Stimulated activated naive CD4-positive, alpha-beta T cell (primary cell): ENCODE measurements at places on chromosomes 13 and 19.

DNA sequence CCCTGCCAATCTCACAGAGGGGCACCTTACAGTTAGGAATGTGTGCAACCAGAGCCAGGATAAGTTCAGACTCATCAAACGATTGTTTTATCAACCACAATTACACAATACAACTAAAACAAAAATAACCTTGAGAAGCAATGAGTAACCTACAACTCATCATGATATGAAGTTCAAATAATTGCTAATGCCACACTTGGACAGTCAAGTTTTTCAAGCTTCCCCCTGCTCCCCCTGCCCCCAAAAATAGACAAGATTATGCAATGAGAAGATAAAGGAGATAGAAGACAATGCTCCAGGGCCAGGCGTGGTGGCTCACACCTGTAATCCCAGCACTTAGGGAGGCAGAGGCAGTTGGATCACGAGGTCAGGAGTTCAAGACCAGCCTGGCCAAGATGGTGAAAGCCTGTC is 13.6 kb upstream of the KPNA3 start:
- no peak for DNase-seq

GRCh38 chr13:114164053-114164452 is 15.0 kb upstream of the CFAP97D2 start:
- no peak for DNase-seq

DNA sequence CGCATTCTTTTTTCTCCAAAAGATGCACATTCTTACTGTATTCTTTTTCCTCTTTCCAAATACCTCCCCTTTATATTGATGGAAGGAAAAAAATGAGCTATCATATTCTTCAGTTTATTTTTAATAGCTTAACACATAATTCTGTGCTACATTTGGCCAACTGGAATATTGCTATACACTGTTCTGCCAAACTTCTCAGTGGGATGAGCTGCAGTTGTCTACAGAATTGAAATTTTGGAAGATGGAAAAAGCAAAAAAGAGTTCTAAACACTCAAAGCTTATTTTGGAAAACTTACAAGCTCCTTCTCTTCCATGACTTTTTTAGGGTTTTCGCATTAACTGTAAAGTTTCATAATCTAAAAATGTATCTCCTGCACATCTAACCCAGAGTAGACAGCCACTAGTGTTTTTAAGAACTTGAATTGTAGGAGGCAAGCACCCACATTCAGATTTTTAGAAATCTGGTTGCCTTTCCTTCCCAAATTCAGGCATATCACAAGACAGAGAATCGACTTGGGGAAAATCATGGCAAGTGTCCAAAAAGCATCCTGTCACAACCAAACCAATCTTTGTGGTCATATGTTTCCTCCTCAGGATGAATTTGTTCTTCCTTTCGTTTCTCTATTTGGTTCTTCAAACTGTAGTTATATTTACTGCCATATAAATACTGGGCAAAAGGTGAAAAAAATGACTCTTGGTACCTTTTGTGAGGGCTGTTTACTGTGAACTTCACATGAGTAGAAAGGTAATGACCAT is 111.4 kb upstream of the FRY start:
- no peak for DNase-seq

GRCh38 chr13:75013818-75014217 is 468.2 kb downstream of the TBC1D4 start:
- no peak for DNase-seq

GRCh38 chr19:2653710-2654707 is 48.5 kb downstream of the GNG7 start:
- no peak for DNase-seq

DNA sequence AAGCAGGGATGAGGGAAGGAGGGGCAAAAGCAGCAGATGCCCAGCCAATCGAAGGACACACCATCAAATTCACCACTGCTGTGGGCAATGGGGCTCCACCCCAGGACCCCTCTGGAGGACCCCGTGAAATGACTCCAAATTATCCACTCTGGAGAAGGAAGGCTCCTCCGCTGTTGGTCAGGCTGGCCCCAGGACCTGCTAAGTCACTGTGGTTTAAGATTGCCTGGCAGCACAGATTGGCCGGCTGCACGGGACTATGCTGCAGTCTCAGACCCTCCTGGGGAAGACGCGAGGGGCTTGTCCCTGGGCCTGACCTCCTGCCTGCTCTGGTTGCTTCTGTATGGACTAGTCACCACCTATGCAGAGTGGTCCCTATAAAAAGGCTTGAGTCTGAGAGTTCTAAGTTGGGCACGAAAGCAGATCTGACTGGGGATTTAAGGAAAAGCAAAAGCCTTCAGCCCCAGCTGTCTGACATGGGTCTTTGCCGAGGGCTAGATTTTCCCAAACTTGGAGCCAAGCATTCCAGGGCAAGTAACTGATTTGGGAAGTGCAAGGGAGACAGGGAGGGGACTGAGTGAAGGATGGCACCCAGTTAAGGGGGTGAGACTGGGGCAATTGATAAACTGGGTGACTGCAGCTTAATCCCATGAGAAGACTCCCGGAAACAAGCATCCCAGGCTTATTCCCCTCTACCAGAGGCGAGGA is 91.7 kb downstream of the TSHZ3 start:
- no peak for DNase-seq

GRCh38 chr13:66748712-66749111 is 481.4 kb downstream of the PCDH9 start:
- DNase-seq: no peak

DNA sequence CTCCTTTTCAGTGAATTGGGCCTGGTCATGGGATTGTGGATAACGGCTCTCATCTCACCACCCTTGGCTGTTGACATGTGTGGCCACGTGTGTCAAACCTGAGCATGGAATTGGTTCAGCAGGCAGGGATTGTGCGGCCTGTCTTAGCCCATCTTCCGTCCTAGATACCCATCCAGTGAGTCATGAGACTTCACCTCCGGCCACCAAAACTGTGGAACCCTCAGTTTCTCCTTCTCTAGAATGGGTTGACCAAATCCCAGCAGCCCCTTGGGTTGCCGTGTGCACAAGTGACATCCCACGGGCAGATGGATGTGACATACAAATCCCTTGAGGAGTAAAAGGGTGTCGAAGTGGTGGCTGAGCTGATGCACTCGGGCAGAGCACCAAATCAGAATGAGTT is 6.7 kb downstream of the GGN start:
- no peak for DNase-seq

- DNase-seq: no peak
These were observed 489 bp upstream of the ZNF653 start for GRCh38 chr19:11506101-11506555.

DNA sequence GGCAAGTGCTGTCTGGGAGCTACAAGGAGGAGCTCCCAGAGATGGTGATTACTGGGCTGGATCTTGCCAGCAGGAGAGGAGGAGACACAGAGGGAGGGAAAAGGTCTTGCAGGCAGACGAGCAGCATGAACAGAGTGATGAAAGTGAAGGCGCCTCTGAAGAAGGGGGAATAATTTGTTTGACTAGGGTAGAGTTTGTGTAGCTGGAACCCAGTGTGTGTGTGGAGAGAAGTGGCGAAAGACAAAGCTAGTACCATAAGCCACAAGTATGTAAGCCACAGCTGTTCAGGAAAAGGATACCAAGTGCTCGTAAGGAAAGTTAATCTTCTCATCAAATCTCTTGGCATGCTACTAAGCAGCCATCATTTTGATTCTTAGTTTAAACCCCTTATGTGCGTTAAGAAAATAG is 5.4 kb downstream of the FLT1 start:
- DNase-seq: no peak
